ENCODE measurements at places on chromosomes 2 and 18.

GRCh38 chr18:77178559-77178958 is 46.0 kb upstream of the MBP start:
- DNase-seq = no peak

GRCh38 chr2:71618327-71619113 is 165.2 kb downstream of the DYSF start:
- no peak for DNase-seq

DNA sequence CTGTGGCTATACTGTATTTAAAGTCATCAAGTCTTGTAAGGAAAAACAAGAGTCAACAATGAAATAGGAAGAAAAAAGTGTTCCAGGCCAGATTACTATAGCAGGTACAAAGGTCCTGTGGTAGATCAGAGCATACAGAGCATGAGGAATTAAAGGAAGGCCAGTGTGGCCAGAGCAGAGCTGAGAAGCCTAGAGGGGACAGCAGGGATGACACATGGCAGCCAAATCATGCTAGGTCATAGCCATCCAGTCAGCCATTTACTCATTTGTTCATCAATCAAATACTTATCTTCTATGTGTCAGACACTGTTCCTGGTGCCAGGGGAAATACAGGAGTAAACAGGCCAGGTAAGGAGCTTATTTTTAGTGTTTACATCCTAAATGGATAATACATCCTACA is 24.3 kb downstream of the ADD2 start:
- no peak for DNase-seq

- DNase-seq = no peak
Observed at GRCh38 chr2:207718521-207718920, 7.1 kb downstream of the CCNYL1 start.

- DNase-seq = no peak
Observed at GRCh38 chr2:103165836-103166235, 404.0 kb downstream of the TMEM182 start.

DNA sequence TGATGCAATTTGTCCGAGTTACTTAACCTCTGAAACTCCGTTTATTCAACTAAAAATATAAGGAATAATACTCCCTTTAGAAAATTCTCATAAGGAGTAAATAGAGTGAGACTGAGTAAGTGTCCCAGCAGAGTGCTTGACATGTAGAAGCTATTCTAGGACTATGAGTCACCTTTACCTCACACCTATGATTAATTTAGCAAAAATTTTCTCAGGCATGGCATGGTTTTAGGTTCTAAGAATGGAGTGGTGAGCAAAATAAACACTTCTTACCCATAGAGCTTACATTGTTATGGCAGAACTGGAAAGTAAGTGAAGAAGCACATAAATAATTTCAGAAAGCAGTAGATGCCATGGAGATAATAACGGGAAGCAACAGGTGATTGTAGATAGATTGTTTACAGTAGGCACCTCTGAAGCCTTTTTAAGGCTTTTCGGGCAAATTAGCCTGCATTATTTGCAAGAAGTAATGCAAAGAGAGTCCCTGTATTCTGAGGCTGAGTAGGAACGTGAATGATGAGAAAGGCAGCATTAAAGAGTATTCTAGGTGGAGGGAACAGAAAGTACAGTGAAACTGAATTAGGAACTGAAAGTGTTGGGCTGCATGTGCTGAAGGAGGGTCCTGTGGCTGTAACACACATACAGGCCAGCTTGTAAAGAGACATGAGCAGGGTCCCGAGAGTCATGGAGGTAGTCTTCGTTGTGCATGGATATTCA is 209.2 kb downstream of the ZNF407 start:
- DNase-seq = no peak

GRCh38 chr18:3514312-3515216 is 64.6 kb downstream of the TGIF1 start:
- no peak for DNase-seq
